ENCODE measurements at places on chromosomes 4 and X.
A peak's percentile ranks its signal among the peaks of the same experiment; 100 is the strongest.

DNA sequence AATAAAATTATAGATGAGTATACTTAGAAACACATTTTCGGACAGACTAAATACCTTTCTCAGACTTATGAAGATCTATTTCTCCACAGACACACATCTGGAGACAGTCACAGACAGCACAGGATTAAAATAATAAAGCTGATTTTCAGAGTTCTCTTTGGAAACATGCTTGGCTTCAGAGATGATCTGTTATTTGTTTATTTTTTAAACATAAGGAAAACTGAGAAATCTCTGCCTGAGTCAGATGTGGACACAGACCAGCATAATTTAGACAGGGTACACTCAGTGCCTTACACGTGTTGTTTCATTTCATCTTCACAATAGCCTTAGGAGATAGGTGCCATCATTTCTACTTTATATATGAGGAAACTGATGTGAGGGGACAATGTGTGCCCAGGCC, 92.1 kb downstream of the SLC9A7 start:
- no peak for DNase-seq

DNA sequence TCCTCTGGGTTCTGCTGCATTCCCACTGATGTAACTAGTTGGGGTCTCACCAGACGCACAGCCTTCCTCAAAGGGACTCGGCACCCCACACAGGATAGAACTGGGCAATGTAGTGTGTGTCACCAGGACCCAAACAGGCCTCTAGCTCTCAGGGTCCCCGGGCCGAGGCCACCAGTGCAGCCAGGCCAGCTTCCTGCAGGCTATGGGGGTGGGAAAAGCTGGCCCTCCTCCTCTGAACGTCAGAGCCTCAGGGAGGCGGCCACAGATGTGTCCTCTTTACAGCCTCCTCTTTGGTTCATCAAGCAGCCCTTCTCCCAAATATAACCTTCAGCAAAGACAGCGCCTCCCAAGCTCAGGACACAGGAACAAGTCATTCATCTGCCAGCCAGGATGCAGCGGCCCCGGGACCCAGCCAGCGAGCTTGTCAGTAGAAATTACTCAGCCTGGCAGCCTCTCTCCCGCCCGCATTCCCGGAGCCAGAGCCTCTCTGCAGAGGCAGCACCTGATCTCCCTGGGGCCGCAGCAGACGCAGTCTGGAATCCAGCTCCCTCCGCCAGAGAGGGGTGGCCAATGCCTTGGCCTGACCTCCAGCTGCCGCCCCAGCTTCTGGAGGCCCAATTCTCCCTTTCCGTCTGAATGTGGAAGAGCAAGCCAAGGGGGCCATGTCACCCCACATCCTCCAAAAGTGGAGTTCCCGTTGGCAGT, 288.5 kb downstream of the FBXW7 start:
- DNase-seq = no peak

GRCh38 chrX:31323658-31324057, 251.8 kb upstream of the FTHL17 start:
- DNase-seq = no peak

GRCh38 chr4:38514465-38515146, 149.4 kb upstream of the KLF3 start:
- no peak for DNase-seq

- DNase-seq = no peak
These were observed 273.3 kb upstream of the FAT4 start for GRCh38 chr4:125041372-125041930.

GRCh38 chr4:145618210-145618931, 814 bp upstream of the MMAA start:
- DNase-seq = peak; percentile 22

- DNase-seq = no peak
These were observed 93.8 kb downstream of the INPP4B start for GRCh38 chr4:142752202-142752786.

- no peak for DNase-seq
These were observed 96.7 kb upstream of the NKX1-1 start for GRCh38 chr4:1502976-1503375.

GRCh38 chr4:162274354-162274753, 110.6 kb upstream of the FSTL5 start:
- DNase-seq = no peak

DNA sequence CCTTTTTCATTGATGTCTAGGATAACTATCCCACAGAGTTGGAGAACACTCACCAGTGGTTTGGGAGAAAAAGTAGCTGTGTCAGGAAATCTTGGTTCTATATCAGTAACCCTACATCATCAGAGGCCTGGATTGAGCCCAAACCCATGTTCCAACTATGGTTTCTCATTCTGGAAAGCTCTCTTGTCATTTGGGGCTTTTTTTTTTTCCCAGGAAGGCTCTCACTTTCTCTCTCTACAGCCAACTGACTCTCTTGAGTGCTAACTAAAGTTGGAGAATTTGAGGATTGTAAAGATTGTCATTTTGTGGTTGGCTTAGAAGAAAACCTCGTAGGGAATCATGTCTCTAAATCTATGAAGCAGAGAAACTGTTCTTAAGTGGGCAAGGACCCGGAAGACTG, 228.2 kb upstream of the DIPK2B start:
- no peak for DNase-seq

DNA sequence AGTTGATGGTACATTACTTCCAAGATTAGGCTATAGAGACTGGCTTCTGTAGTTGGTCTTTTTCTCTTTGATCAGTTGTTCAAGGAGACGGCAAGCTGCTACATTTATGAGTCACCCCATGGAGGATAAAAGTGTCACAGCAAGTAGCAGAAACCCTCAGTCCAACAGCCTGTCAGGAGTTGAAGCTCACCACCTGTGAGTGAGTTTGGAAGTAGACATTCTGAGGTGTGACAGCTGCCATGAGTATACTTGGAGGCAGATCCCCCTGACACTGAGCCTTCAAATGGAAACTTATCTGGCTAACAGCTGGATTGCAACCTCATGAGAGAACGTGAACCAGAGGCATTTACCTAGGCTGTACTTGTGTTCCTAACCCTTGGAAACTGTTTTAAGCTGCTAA, 68.0 kb downstream of the CCNG2 start:
- DNase-seq = no peak

DNA sequence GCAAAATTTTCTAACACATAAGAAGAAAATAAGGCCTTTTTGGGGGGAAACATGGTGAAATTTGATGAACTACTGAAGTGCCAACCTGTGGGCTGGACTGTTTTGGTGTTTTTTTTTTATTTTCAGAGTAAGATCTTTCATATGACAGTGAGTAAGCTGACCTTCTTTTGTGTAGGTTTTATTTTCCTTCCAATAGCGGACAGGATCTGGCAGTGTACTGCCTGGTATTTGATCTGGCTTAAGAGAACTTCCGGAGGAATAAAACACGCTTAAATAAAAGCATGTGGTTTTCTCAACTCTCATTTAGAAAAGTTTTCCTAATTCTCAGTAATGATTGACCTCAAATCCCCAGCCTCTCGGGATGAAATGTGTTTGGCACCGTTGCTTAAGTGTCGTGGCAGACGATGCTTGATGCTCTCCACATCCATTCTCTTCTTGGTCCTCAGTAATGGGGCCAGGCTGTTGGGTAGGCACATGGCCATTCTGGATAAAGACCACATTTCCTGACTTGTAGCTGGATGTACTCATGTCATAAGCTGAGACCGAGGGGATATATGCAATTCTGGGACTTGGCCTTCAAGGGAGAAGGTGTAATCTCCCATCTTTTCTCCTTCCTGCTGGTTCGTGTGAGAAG, 65.6 kb upstream of the PDLIM3 start:
- no peak for DNase-seq

DNA sequence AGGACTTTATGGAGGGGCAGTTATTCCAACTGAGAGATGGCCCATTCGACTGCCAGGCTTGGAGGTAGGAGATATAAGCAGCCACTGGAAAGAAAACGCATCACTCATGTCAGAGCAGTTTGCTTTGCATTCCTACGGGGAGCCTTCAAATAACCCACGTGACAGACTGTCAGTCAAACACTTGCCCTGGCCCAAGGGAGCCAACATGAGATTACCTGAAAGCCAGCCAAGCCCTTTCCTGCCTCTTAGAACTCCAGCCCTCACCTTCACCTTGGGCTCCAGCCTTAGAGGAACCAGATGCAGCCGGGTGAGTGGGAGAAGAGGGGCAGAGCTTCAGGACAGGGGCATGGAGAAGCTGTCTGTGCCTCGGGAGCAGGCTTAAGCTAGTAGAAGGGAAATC, 95.3 kb upstream of the CXCL13 start:
- no peak for DNase-seq

DNA sequence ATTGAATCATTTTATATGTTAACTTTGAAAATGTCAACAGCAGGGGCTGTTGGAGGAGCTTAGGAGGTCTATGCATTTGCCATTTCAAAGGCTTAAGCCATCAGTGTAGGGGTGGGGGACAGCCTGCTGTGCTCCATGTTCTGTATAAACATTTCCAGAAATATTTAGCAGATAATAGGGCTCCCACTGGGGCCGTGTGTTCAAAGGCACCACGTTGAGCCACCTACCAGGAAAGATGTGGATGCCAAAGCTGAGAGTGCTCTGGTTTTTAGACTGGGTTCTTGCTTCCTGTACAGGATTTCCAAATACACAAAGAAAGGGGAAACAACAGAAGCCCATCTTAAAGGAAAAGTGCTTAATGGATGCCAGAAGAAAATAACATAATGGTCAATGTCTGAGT, 219.5 kb downstream of the CENPC start:
- DNase-seq = no peak

DNA sequence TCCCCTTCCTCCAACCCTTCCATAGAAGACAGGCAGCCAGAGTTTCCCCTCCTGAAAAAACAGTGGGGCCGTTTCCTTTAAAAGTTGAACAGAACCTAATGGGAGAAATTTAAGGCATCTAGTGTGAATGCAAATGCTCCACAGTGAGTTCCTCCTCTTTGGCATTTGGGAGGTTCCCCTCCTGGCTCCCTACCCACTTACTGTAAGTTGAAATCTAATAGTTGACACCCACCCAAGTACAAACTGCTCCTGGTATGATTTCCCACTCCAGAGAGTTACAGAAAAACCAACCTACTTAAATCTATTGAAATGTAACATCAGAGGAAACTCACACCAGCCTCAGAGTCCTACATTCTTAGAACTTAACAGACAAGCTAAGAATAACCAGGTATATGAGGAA, 17.6 kb downstream of the ENPEP start:
- DNase-seq = no peak

DNA sequence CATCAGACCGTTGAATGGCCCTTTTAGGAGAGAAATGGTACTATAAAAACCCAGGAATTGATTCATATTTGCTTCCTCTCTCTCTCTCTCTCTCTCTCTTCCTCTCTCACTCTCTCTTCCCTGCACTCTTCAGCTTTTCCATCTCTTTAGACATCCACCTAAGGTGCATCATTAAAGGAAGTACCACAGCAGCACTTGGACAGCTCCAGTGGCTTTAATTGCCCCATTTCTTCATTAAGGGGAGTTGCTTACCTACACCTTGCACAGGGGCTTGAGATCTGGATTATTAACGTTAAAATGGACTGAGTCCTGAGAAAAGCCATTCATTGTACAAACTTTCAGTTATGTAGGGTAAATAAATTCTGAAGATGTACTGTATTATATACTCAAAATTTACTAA, 323.6 kb downstream of the AFF2 start:
- DNase-seq = no peak

- no peak for DNase-seq
These were observed 2.5 kb downstream of the DDX3X start for GRCh38 chrX:41336447-41336846.

DNA sequence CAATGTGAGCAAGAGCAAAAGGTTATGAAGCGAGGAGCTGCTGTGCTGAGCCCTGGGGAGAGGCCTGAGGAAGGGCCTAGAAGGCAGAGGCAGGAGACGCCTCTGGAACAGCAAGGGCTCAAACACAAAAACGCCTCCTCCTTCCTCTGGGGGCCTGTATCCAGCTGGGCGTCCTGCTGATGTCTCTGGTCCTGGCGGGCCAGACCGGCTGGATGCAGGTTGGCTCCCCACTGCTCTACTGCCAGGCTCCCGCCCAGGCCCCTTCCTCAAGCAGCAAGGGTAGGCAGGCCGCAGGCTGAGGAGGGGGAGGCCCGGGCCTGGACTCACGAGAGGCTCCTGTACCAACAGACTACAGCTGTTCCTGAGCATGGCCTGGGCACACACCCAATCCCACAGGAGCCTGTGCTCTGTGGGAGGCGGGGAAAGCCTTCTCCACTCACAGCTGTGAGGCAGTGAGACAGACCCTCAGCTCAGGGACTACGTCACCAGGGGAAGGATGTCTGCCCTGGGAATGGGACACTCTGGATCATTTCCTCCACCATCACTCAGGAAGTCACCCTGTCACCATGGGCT, 2.3 kb downstream of the HAUS7 start:
- DNase-seq = no peak

DNA sequence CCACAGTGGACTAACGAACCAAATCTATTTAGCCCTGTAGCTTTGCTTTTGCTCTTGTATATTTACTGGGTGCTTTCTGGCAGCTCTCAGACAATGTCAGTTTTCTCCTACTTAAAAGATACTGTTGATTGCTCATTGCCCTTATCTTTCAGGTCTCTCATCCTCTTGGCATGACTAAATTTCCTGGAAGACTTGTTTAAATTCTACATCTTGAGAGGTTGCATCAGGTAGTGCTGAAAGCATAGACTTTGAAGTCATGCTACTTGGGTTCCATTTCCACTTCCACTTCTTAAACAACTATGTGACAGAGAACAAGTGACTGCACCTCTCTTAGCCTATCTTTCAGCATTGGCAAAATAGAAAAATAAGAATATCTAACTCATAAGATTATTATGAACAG, 8.4 kb downstream of the TDO2 start:
- DNase-seq = no peak

DNA sequence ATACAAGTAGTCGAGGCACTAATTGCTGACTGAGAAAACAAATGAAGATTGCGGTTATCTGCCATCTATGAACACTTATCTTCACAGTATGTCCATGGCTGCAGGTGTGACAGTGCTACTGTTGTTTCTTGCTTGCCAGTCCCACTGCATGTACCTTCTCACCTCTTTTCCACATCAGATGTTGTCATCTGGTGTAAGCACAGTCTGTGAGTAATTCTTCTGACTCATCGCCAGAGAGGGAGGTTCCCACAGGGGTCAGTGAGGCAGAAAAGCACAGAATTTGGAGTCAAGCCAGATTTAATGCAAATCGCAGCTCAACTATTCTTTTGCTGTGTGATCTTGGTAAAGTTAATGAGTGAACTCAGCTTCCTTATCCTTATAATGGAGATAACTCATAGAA, 144.4 kb downstream of the GLRA2 start:
- DNase-seq = no peak
